Activated effector memory CD4-positive, alpha-beta T cell treated with anti-CD3 and anti-CD28 coated beads, Interleukin-2, amount 50 U/mL, for 16 hours (primary cell): ENCODE measurements at places on chromosomes 6 and 20.

- DNase-seq, result no peak
Measured at GRCh38 chr6:128239146-128239545, 281.3 kb downstream of the PTPRK start.

DNA sequence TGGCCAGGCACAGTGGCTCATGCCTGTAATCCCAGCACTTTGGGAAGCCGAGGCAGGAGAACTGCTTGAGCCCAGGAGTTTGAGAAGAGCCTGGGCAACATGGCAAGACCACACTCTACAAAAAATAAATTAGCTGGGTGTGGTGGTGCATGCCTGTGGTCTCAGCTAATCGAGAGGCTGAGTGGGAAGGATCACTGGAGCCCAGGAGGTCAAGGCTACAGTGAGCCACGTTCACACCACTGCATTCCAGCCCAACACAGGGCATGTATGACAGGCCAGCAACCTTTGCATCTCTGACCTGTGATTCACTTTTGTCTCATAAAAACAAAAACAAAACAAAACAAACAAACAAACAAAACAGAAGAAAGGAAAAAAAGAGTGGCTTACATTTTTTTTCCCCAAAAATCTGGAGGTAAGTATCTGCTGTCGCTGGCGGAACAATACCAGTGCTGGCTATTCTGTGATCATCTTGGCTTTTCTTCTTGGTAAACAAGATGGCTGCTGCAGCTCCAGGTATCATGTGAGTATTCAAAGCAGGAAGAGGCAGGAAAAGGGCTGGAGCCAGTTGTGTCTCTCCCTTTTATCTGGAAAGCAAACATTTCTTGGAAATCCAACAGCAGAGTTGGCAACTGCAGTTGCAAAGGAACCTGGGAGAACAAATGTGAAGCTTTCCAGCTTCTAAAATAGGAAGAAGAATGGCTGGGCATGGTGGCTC lies 40.4 kb upstream of the ZMYND8 start:
- no peak for DNase-seq

GRCh38 chr6:166201878-166202277 lies 34.2 kb upstream of the TBXT start:
- no peak for DNase-seq

DNA sequence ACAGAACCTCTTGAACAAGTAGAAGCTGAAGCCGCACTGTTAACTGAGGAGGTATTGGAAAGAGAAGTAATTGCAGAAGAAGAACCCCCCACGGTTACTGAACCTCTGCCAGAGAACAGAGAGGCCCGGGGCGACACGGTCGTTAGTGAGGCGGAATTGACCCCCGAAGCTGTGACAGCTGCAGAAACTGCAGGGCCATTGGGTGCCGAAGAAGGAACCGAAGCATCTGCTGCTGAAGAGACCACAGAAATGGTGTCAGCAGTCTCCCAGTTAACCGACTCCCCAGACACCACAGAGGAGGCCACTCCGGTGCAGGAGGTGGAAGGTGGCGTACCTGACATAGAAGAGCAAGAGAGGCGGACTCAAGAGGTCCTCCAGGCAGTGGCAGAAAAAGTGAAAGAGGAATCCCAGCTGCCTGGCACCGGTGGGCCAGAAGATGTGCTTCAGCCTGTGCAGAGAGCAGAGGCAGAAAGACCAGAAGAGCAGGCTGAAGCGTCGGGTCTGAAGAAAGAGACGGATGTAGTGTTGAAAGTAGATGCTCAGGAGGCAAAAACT lies 40.1 kb downstream of the ZBTB2 start:
- DNase-seq, result no peak

GRCh38 chr20:39660226-39660625 lies 698.1 kb downstream of the DHX35 start:
- no peak for DNase-seq

DNA sequence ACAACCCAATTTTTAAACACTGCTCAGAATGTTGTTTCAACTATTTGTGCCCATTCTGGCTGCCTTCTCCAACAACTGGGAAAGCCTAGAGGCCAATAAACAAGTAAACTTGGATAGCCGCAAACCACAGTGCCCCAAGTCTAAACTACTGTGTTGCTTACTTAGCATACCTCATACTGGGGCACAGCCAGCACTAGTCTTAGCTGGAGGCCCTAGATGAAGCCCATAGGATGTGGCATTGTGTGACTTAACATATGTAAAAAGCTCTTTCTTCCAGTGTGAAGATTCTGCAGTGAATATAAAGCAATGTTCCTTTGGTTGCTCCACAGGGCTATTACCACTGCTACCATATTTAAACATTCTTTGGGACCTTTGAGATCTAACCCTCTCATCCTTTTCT lies 564.3 kb upstream of the NRSN1 start:
- DNase-seq, result no peak

- no peak for DNase-seq
Measured at GRCh38 chr6:158711264-158711663, 61.4 kb downstream of the SYTL3 start.

GRCh38 chr6:138036111-138036510 lies 71.1 kb downstream of the PERP start:
- DNase-seq, result no peak

DNA sequence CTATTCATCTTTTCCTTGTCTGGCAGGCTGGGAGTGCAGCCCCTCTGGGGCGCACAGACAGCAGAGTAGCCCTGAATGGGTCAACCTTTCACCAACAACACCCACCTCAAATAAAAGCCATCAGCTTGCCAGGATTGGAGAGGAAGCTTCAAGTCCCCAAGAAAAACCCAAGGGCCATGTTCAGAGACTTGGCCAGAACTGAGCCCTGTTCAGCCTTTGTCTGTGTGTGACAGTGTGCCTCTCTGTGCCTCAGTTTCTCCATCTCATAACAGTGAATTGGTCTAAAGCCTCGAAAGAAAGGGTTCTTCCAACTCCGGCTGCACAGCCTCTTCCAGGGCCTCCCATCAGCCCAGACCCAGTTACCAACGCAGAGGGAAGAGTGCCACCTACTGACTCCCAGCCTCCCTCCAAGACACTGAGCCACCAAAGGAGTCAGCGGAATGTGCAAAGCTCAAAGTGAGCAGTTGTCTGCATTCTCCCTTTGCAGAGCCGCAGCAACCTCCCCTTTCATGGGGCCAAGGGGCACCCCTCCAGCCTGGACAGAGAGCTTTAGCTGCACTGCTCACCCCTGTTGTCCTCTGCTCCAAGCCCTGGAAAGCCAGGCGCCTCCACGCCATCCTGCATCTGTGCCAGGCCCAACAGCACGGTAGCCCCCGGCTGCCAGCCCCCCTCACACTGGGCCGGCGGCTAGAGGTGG lies 82.7 kb upstream of the TOP1 start:
- no peak for DNase-seq
